ENCODE measurements at places on chromosomes 3 and 15.

- DNase-seq: no peak
Observed at GRCh38 chr3:178088963-178089362, 447.3 kb upstream of the KCNMB2 start.

DNA sequence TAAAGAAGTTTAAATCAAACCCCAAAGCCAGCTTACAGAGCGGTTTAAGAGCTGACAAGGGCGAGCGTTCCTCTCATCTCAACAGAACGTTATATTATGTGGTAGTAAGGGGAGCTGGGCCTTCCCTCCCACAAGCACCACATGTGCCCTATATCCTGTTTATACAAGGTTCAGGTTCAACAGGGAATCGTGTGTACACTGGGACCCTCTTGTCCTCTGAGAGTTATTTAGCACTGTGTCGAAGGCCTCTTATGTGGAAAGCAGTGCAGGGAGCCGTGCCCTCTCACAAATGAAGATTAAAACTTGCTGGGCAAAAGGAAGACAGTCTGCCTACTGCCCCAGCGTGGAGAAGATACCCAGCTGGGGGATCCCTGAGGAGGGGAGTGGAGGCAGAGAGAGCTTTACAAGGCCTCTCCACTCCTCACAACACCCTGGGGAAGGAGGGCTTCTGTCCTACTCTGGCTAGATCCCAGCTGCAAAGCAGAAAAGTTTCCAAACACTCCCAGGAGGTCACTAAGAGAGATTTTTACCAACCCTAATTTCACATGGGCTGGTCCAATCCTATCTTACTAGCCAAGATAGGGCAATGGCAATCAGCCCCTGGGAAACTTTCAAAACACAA is 2.9 kb downstream of the TLE3 start:
- DNase-seq: no peak

DNA sequence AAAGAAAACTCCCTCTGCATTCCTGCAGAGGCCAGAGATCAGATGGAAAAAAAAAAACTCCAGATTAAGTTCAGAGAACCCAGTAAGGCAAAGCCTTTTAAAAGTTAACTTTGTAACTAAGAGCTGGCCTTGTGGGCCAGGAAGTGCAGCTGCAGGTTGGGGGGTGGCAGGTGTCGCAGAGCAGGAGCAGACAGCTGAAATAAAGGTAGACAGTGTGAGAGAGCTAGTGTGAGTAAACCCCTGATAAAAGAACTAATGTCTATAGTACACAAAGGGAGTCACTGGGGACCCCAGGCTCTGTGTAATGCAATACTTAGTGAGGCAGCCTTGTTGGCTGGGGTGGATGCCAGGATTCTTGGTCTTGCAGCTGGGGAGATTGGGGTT is 42.1 kb downstream of the PPCDC start:
- DNase-seq: peak; percentile 20

- peak; percentile 57 for DNase-seq
Observed at GRCh38 chr3:188683032-188683521, 488.7 kb upstream of the TPRG1 start.

DNA sequence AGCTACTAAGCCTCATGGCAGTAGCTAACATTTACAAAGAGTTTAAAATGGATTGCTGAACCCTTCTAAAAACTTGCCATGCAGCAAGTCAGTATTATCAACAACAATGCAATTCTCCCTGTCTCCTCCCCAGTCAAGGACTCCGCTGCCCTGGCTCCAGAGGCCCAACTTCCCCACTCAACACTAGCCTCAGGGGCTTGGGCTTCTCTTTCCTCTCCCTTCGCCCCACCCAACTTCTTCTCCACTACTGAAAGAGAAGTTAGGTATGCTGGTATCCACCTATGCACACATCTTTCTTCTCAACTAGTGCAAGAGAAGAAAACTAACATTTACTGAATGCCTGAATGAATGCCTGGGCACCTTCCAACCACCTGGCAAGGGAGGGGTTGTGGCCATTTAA is 30.7 kb downstream of the TLE3 start:
- DNase-seq: no peak
